Naive thymus-derived CD8-positive, alpha-beta T cell (primary cell): ENCODE measurements at places on chromosomes 7 and 10.

DNA sequence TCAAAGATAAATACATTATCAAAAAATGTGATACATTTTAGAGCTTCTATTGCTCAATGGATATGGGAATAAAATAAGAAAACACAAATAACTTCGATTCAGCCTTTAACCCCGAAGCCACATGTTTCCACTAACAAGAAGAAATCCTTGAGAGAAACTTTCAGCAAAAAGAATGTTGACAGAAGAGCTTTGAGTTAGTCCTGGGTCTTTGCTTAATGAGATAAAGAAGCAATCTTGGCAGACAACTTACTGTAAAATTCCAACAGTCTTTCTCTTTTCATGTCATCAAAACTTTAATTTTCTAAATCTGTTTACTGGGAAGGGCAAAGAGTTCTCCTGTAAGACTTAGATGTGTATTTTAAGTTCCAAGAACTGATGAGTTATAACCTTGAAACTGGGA, 810.2 kb downstream of the CNTNAP2 start:
- no peak for DNase-seq

DNA sequence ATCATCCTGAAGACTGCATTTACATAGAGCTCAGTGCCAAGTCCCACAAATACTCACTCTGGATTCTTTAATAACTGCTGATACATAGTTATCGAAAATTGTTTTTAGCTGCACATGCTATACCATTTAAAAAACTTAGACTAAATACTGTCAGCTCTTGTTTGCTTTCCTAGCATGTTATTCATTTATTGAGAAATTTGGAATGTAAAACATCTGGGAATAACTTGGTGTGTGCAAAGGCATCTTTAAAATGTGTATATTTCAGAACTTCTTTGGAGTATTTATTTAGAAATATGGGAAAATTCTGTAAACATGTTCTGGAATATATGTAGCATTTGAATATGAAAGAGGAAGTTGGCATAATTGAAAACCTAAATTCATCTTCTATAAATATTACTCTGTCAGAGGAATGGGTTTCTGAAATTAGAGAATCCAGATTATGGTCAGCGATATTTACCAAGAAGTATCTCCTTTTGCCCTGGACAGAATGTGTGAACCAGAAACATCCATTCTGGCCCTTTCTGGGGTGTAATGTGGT, 119.7 kb downstream of the ARID5B start:
- DNase-seq, result no peak

DNA sequence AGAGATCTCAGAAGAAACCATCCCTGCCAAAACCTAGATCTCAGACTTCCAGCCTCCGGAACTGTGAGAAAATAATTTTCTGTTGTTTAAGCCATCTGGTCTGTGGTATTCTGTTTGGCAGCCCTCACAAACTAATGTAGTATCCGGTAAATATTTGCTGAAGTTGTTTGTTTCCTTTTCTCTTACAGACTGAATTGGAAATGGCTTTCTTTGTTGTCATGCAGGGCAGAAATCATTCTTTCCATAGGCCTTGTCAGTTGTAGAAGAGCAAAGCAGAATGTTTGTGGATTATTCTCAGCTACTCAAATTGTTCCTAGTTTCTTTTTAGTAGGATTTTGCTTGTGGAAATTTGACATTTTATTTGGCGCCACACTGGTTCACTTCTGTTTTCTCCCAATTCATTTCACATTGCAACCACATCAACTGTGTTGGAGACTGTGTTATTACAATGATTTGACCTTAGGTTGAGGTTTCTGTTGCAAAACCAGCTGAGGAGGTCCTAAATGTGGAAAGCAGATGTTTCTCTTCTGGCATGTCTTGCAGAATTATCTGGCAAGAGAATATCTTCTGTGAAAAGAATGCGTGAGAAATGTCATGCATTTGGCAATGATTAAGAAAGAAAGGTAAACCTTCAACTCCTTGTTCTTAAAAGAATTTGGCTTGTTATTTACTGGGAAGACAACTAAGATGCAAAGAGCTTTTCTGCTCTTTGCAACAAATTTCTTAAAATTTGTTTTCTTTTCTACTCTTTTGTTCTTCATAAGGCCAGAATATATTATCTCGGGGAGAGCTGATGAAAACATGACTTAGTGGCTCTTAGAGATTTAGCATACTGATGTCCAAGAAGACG, 25.8 kb downstream of the ACTA2 start:
- DNase-seq, result no peak

DNA sequence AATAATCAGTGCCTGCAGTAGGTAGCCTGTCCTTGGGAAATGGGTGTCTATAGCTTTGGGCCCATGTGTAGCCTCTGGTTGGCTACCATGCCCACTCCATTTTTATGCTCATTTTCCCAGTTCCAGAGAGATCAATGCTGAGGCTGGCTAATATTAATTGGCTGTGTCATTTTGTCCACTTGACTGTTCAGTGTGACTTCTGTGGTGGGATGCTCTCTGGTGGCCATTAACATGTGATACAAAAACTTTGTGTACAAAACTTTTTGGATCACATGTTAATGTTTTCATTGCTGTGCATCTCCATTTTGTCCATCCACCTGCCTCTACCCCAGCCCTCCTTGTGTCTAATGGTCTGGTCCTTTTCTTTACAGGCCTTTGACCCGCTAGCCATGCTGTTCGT, 22.7 kb downstream of the VIM start:
- no peak for DNase-seq

DNA sequence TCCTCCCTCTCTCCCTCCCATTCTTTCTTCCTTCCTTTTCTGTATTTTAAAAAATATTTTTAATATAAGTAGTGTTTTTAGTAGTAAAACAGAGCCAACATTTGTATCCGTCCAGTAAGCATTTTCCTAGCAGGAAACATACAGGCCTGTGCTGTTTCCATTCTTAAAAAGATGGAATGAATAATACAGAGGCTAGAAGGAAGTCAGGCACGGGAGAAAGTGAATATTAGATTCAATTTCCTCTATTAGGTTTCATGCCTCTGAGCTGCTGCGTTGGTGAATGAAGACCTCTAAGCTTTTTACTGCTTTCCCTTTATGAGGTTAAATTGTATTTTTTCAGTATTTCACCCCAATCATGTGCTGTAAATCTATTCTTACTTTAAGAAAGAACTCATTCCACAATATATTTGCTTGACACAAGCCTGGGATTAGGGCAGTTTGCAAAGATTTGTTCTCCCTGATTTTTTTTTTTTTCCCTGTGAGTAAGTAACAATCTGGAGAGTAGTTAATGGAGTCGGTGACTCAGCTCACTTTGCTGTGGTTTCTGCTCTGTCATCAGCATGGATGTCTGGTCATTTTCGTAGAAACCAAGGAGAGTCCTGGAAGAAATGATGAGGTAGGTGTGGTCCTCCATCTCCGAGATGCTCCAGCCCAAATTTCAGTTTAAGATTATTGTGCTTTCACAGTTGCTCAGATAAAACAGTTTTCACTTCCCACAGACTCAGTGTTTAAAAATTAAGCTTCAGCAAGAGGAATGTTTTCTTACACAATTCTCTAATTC, 76.1 kb upstream of the PITRM1 start:
- DNase-seq, result no peak

GRCh38 chr7:140161047-140161446, 15.7 kb downstream of the KDM7A start:
- no peak for DNase-seq

DNA sequence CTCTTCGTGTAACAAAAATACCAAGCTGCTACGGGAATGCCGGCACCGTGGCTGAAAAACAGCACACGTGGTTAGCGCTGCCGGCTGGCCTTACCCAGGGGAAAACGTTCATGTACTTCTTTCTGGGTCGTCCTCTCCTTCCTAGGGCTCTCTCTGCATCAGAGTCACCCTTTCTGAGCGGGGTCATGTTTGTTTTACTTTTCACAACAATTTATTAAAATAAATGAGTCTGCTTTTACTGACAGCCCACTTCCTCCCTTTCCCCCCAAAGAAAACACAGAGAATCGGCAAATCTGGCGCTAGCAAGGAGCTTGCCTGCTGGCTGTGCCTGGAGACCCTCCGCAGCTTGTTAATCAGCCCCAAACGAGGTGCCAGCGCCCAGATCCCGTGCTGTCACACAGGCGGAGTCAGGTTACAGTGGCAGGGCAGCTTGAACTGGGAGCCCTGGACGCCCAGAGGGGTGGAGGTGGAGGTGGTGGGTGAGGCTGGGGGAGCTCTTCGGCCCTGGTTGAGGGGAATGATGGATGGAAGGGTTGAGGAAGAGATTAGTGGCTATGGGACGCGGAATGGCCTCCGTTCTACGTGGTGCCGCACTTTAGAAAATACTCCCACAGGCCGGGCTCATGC, 162.2 kb upstream of the TNS3 start:
- DNase-seq, result no peak

GRCh38 chr10:109698882-109699664, 224.2 kb downstream of the XPNPEP1 start:
- no peak for DNase-seq

GRCh38 chr10:97648562-97649404, 8.3 kb downstream of the PI4K2A start:
- no peak for DNase-seq

DNA sequence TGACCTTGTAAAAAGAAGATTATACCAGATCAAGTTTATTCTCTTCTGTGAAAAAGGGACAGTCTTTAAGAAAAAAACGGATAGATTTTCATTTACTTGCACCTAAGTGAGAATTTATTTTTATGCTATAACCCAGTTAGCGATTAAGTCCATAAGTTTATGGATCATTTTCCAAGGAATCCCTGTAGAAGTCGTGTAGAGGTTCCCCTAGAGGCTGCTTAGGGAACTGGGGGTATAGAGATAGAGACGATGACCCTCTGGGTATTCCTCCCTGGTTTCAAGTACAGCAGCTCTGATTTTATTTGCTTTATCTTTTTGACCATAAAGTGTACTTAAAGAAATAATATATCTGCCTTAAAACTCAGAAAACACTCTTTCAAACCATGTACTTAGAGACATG, 648.4 kb upstream of the LRRTM3 start:
- no peak for DNase-seq

DNA sequence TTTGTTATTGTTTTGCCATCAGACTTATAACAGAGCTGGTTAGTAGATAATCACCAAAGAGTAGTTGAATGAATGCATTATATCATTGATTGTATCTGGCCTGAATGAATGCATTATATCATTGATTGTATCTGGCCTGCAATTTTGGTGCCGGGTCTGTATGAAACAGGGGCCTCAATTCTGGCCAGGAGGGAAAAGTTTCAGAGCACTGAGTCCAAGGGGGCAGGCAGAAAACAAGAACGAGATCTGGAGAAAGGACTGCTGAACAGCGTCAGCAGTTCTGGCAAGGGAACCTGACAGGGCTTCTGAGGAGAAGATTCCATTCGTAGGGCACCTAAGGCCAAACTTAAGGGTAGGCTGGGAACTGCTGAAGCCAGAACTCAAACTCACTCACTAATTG, 128.0 kb downstream of the SEMA3C start:
- no peak for DNase-seq

DNA sequence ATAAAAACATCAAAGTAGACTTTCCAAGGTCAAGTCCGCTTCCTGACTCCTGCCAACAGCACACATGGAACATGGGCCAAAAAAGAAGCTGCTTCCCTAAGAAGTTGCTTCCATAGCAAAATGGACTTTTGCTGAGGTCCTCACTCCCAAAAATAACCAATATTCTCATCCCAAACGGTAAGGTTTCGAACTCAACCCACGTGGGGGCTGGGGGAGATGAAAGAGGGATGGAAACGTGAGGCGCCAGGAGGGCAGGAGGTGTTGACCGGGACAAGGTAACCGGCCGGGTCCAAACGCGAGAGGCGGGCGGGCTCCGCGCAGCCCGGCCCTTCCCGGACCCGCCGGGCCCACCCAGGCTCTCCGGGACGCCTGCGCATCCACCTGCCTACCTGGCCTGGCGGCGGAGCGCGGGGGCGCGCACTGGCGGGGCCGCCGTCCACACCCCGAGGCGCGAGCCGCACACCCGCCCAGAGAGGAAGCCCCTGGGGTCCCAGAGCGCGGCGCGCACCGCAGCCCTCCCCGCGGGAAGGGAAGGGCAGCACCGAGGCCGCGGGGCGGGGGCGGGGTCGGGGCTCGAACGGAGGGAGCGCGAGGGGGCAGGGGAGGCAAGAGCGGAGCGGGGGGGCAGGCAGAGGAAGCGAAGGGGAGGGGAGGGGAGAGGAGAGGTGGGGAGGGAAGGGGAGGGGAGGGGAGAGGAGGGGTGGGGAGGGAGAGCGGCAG, 742 bp downstream of the LMBR1 start:
- peak; percentile 61 for DNase-seq

DNA sequence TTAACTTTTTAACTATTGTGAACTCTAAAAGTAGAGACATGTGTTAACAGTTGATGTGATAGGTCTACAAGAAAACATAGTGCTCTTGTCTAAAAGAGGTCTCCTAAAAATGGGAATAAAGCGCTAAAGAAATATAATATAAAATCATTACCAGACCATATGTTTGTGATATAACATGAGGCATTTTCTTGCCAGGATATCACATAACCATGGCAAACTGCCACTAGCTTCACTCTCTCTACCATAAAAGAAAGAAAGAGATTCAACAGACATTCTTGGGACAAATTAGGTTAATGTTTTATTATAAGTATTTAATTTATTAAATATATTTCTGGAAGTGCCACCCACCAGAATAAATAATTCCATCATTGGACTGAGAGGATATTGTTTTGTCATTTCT, 115.0 kb downstream of the TMEM26 start:
- no peak for DNase-seq

DNA sequence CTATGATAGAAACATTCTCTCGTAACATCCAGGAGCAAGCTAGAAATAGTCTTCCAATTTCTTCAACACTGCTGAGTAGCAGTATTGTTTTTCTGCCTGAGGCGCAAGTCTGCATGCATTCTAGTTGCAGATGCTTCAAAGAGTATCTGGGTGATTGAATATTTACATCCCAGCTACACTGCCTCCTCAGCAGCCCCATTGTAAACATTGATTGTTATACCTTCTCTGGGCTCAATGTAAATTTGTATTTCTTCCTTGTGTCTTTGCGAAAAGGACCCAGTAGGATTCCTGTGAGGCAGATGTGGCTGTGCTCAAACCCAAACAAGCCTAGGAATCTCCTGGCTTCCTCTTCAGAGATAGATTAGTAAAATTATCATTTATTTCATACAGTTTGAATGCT, 320.7 kb downstream of the CDC14C start:
- no peak for DNase-seq

GRCh38 chr10:94630017-94630688, 53.4 kb upstream of the CYP2C18 start:
- DNase-seq, result peak; percentile 15

DNA sequence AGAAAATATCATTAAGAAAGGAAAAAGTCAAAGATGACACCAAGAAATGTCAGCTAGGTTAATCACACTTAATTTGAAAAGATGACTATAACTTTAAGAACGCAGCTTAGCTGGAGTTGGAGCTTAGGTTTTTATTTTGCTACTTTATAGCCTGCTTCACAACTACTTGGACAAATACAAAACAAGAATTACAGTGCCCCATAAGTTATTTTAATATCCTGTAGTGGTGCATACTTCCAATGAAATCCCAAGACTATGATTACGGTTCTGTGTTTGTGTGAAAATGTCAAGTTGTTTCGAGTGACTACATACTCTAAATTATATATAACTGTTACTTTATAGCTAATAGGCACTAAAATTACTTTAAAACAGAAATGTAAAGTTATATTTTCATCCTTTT, 244.6 kb upstream of the MGMT start:
- DNase-seq, result no peak
